Activated CD4-positive, alpha-beta T cell treated with anti-CD3 and anti-CD28 coated beads, Interleukin-2, amount 50 U/mL, for 16 hours (primary cell): ENCODE measurements at places on chromosomes 4 and X.

DNA sequence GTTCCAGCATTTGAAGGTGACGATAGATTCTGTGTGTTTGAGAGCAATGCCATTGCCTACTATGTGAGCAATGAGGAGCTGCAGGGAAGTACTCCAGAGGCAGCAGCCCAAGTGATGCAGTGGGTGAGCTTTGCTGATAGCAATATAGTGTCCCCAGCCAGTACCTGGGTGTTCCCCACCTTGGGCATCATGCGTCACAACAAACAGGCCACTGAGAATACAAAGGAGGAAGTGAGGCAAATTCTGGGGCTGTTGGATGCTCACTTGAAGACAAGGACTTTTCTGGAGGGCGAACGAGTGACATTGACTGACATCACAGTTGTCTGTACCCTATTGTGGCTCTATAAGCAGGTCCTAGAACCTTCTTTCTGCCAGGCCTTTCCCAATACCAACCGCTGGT lies 142.0 kb downstream of the PLS3 start:
- DNase-seq: no peak

GRCh38 chr4:120753854-120754253 lies 168.7 kb downstream of the PRDM5 start:
- no peak for DNase-seq

- no peak for DNase-seq
These were observed 701.9 kb upstream of the ACTRT1 start for GRCh38 chrX:128754130-128754529.

GRCh38 chr4:3426465-3427133 lies 15.2 kb upstream of the HGFAC start:
- DNase-seq: no peak

- DNase-seq: no peak
These were observed 106.3 kb downstream of the LINC00632 start for GRCh38 chrX:140815868-140816267.

GRCh38 chrX:39772057-39772832 lies 325.5 kb downstream of the BCOR start:
- peak; percentile 74 for DNase-seq

DNA sequence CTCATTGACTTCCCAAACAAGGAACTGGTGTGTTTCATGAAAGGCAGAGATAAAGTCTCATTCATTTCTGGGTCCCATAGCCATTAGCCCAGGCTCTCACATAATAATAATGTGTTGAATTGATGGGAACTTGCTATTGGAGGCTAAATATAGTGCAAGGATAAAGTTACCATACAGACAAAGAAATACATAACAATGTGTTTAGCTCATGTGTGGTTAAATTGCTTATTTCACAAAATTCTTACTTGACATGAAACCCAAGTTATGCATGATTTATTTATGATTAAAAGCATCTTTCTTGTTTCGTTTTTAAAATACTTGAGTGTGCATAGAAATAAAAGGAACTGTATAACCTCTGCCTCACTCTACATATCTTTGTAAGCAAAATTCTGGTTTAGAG lies 37.3 kb upstream of the LPAR4 start:
- no peak for DNase-seq

DNA sequence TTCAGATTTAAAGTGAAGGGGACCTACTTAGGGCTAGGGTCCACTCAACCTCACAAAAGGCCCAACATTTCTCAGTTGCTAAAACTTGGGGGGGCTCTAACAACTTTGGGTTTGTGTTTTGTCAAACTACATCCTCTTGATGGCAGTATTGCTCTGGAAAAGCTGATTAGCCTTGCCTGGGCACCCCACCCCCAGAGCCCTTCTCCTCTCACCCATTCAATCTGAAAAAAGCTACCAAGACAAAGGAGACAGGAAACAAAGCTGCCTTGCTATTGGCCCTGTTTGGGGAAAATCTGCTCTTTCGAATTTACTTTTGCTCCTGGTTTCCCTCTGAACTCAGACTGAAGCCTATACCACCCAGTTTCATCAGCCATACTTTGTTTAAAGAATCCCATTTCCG lies 195.2 kb upstream of the STK26 start:
- peak; percentile 88 for DNase-seq

DNA sequence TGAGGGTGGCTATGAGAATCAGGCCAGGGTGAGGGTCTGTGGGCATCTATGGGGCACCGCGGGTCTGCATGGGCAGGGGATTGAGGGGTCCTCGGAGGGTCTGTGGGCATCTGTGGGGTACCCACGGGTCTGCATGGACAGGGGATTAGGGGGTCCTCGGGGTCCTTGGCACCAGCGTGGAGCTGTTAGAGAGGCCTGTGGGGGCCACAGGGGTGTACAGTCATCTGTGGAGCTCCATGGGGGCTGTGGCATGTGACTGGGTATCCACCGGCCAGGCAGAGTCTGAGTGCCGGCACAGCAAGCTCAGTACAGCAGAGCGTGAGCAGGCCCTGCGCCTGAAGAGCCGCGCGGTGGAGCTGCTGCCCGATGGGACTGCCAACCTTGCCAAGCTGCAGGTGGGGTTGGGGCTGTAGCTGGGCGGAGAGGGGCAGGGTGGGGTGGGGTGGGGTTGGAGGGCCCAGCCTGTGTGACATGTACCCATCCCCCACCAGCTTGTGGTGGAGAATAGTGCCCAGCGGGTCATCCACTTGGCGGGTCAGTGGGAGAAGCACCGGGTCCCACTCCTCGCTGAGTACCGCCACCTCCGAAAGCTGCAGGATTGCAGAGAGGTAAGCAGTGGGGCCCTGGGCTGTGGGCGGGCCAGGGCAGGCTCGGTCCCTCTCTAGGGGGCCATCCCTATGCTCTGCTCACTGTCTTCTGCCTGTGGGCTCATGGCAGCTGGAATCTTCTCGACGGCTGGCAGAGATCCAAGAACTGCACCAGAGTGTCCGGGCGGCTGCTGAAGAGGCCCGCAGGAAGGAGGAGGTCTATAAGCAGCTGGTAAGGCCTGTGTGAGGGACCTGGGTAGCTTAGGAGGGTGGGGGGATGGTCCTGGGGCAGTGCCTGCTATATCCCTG lies 12.9 kb downstream of the CCDC22 start:
- DNase-seq: no peak

- DNase-seq: no peak
These were observed 46.6 kb upstream of the CDX4 start for GRCh38 chrX:73400136-73400748.

GRCh38 chr4:15551740-15552446 lies 82.2 kb downstream of the CC2D2A start:
- DNase-seq: no peak

DNA sequence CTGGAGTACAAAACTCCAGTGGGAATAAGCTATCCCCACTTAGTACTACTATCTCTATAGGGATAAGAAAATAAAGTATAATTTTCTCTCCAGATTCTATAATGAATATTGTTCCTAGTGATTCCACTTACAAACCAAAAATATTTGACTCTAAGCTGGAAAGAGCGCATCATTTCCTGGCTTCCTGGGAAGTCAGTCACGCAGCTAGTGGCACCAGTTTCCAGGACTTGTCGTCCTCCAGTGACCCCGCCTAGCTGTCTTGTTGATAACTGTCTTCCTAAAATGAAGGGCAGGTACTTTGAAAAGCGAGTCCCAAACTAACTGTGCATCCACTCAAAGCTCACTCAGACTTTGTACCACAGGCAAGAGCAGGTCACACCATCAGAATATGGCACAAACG lies 39.3 kb downstream of the LNX1 start:
- no peak for DNase-seq

- no peak for DNase-seq
These were observed 24.2 kb downstream of the TRO start for GRCh38 chrX:54944816-54945215.

GRCh38 chr4:15890246-15890829 lies 48.2 kb downstream of the FGFBP1 start:
- DNase-seq: no peak

DNA sequence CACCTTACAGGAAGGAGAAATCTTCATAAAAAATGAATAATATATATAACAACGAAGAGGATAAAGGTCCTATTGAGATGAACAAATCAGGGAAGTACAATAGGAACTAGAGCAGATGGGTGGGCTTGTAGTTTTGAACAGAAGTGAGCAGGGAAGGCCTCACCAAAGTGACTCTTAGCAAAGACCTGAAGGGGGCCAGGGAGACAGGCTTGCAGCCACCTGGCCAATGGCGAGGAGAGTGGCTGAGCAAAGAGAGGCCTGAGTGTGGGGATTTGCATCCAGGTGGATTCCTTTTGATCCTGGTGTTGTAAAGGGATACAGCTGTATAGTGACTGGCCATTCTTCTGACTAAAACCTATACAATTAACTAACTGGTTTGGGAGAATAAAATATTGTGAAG lies 354.1 kb downstream of the CAMK2D start:
- no peak for DNase-seq

GRCh38 chr4:88110826-88111225 lies 47.6 kb downstream of the ABCG2 start:
- DNase-seq: no peak

DNA sequence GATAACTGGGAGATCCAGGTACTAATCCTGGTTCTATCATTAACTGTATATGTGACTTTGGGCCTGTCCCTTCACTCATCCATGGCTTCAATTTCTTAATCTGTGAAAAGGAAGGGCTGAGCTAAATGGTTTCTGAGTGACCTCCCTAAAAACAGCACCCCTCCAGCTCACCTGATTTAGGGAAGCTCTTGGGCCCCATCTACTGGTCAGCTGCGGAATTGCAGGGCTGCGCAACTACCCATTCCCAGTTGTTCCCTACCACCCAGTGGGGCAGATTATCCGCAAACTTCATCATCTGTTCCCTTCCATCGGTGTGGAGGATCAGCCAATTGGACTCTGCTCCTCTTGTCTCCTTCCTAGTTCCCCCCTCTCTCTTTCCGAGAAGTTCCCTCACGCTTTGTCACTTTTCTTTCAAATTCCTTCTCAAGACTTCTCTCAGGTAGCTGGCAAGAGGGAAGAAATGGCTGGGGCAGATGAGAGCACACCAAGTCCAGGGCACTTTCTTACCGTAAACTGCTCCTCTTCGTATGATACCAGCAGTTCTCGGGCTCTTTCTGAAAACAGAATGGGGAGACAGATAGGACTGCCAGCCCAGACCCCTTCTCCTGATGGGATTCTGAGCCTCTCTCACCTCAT lies 5.8 kb downstream of the LAS1L start:
- DNase-seq: peak; percentile 51

DNA sequence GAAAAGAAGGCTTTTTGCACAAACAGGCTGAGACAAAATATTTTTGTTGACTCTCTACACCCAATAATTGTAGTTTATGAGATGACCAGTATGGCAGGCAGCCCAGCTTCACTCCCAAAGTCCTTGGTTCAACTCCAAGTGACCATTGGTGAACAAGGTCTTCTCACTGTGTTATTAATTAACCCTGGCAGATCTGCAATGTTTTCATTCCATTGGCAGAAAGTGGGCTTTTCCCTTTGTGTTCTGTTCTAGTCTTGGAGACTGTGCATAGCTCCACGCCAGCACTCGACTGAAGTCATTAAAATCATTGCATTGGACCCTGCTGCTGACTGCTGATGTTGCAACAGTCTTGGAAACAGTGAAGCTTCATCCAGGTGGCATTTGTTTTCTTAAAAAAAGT lies 277.3 kb upstream of the HAND2 start:
- DNase-seq: no peak
